NCI-H526 treated with DMSO at 0.1 percent for 48 hours (cell line): ENCODE measurements at places on chromosomes 4 and X.

DNA sequence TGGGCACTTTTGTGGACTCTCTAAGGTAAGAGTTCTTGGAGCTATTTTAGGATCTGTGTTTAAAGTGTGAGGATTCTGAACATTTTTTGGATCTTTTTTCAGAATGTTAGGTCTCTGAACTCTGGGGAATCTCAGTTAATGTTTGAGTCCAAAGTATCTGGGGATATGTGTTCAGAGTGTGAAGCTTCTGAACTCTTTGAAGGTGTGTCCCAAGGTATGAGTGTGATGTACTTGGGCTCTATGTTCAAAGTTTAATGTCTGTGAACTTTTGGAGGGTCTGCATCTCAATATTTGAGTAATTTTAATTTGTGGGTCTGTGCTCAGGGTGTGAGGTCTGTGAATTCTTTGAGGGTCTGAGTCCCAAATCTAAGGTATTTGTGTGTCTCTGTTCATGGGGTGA, 35.4 kb upstream of the PAGE4 start:
- DNase-seq = no peak

DNA sequence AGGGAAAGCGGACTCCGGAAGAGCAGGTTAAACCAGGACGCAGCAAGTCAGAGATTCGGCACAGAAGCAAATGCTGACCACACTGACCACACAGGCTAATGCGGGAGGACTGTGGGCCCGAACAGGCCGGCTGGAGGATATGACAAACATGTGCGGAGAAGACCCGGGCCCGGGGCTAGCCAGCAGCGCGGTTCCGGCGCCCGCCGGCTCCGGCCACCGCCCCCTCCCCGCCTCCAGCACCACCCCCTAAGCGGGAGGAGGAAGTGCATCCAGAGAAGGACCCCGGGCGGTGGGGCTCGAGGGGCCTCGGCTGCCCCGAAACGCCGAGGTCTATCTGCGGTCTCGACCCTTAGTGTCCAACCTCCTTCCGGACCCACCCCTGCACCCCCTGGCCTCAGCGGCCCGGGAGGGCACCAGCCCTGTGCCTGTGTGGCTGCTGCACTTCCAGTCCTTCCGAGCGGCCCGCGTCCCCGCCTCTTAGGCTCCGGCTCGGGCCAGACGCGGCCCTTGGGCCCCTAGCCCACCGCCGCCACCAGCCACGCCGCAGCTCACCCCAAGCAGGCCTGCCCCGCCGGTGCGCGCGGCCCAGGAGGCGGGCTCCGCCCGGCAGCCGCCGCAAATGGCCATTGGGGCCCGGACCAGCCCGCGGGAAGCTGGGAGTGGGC, 2.1 kb downstream of the ELOVL6 start:
- peak; percentile 60 for DNase-seq

DNA sequence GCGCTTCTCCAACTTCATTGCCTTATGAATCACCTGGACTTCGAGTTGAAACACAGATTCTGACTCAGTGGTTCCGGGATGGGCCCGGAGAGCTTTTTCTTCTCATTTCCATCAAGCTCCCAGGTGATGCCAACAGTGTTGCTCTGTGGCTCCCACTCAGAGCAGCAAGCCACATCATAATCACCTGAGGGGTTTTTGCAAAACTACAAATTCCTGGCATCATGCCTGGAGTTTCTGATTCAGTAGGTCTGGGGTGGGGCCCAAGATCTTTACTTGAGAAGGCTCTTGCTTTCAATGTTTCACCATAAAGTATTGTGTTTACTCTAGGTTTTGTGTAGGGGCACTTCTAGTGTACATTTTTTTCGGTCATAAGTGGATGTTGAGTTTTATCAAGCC, 7.0 kb downstream of the MTM1 start:
- no peak for DNase-seq

DNA sequence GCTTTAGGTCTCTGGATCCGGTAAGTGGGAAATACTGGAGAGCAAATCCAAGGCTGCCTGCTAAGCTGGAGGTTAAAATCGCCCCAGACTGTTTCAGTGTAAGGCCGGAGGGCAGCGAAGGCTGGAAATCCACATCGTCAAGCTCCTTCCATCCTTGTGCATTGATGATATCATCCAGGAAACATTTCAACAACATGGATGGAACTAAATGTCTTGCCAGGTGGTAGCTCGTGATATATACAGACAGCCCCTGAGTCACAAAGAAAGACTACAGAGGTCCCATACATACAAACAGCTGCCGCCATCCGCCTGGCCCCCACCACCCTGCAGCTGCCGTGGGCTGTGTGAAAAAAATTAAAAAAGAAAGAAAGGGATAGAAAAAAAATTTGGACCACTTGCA, 148.9 kb upstream of the RBPJ start:
- no peak for DNase-seq

DNA sequence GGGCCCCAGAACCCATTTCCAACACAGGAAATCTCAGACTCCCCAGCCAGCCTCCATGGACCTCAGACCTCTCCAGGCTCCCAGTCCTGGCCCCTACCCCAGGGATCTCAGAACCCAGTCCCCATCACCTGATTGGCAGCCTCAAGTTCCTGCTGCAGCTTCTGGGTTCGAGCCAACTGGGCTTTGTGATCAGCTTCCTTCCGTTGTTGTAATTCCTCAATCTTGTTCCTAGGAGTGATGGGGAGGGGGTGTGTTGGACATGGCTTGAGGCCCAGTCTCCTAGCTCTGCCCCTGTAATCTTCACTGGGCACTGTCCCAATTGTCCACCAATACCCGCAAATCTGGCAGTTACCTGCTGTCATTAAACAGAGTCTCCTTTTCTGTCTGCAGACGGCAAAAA, 12.6 kb downstream of the GRIPAP1 start:
- no peak for DNase-seq

DNA sequence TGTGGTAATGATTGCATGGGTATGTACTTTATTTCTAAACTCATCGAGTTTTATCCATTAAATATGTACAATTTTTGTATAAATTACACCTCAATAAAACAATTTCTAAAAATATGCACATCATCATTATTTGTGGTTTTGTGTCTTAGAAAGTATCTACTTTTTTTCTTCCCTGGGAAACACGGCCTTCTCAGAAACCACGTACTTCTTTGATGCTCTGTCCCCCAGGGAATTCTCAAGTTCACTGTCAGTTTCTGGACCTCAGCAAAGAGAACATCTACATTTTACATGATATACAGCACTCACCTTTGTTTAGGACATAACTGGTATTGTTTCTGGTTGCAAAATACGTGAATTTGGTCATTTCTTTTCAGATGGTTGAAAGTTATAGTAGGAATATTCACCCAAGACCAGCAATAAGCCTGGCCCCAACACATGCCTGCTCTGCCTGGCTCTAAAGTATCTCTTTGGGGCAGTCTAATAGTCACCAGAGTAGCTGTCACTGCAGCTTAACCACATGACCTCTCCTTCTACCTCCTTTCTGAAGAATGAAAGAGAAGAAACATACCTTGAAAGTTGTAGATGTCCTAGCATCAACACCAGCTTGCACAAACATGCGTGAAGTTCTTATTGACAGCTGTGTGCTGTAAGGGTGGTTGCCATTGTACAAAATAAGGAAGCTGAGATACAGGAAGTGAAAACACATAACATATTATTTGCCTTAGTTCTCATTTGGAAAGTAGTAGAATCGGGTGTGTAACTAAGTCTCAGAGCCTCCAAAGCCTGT, 48.4 kb upstream of the SPANXN4 start:
- no peak for DNase-seq

DNA sequence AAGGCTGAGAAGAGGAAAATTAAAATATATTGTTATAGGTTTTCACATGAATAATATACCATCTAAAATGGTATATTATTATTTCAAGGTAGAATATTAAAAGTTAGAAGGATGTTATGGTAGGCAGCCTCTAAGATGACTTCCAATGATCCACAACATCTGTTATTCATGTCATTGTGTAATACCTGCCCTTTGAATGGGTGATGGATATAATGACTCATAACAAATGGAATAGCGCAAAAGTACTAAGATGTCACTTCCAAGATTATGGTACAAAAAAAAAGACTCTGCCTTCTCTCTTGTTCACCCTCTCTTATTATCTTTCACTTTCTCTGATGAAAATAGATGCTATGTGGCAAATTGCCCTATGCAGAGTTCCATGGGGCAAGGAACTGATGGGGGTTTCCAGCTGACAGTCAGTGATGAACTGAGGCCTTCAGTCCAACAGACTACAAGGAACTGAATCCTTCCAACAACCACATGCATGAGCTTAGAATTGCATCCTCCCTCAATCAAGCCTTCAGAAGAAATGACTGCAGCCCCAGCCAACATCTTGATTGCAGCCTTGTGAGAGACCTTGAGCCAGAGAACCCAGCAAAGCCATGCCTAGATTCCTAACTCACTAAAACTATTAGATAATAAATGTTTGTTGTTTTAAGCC, 57.7 kb downstream of the HS6ST2 start:
- no peak for DNase-seq

DNA sequence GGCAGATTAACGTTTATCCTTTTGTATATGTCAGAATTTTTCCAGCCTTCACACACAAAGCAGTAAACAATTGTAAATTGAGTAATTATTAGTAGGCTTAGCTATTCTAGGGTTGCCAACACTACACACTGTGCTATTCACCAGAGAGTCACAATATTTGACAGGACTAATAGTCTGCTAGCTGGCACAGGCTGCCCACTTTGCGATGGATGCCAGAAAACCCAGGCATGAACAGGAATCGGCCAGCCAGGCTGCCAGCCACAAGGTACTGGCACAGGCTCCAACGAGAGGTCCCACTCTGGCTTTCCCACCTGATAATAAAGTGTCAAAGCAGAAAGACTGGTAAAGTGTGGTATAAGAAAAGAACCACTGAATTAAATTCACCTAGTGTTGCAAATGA, 94.8 kb downstream of the TET2 start:
- DNase-seq = no peak

DNA sequence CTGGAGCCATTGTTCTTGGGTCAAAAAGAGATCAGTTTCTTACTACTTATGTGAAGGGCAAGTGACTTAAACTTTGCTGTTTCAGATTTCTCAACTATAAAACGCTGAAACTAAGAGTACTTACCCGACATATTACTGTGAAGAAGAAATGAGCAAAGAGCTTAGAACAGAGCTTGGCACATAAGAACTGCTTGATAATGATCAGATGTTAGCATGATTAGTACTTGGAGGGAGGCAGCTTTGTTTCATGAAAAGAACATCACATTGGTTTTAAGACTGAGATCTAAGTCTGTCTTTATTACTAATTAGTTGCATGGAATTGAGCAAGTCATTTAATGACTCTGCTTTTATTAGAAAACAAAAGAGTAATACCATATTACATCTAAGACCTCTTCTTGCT, 169.1 kb downstream of the ARHGAP24 start:
- DNase-seq = no peak

- DNase-seq = no peak
These were observed 181.3 kb downstream of the RAB28 start for GRCh38 chr4:13302876-13303275.

DNA sequence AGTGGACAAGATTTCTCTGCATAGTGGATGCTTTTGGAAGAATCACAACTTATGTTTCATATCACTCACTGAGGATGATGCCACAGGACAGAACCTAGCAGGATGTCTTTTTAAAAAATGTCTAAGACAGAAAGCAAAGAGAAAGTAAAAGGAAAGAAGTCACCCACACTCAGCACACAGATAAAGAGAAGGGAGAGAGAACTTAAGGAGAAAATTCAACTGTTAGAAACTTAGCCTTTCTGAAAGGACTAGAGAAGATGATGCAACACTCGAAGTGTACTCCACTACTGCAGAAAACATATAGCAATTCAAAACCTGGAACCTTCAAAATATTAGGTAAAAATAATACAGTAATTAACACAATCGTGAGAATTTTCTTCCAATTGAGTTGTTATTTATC, 52.8 kb upstream of the STK26 start:
- DNase-seq = no peak

DNA sequence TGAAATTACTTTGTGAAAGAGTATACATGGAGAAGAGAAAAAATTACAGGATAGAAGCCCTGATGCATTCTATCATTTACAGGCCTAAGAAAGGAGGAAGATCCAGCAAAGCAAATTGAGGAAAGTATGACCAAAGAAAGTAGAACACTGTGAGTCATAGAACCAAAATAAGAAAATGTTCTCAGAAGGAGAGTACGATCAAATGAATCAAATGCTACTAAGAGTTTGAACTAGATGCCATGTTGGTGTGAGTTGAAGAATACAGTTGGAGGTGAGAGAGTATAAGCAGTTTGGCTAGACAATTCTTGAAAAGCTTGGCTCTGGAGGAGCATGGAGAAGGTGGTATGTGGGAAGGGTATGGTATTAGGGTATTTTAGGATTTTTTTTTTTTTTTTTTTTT, 161.8 kb downstream of the RPA4 start:
- DNase-seq = no peak

DNA sequence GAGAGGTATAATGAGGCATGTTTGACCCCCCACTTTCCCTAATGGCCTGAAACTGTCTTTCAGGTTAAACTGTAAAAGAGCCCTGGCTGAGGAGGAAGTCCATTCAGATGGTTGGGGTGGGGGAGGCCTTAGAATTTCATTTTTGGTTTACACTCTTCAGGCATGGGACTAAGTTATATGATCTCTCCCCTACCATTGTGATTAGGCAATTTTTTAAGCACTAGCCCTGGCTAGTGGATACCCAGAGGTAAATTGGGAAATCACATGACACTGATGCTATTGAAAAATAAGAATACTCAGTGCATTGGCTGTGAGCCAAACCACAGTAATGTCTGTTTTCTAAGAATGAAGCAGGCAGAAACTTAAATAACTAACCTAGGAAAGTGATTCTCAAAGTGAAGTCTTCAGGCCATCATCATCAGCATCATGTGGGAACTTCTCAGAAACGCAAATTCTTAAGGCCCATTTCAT, 149.7 kb downstream of the RRAGB start:
- no peak for DNase-seq

- DNase-seq = no peak
These were observed 114.0 kb upstream of the ENPEP start for GRCh38 chr4:110361921-110362320.

DNA sequence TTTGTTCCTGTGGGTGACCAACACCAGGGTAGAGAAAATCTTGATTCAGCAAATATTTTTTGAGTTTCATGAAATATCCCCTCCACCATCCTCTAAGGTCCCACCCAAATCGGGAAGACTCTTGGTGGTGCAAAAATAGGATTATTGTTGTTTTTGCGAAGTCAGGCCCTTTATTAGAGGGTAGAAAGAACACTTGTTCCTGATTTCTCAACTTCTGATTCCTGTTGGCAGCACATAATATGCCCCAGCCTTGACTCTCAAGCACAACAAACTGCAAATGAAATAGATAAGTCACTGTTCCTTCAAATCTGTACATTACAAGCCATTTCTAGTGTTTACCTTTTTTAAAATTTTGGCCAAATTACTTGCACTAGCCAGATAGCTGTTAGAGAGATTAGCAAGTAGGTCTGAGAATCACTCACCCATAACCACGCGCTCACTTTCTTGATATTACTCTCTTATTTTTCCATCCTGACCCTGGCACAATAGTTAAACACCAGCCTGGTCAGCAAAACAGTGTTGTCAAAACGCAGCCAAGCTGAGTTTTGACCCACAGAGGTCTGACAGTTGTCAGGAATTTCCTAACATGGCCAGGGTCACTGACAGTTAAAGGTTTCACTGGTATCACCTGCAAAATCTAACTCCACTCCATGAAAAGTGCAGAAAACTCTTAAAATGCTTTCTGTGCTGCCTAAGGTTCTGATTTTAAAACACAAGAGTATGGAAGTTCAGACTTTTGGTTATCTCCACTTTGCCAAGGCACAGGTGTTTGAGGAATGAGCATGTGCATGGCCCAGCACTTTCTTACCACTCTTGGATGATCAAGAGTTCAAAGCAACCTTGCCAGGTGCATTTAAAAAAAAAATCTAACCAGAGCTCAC, 69.8 kb downstream of the RBM47 start:
- DNase-seq = no peak
